ENCODE measurements at places on chromosomes 2 and 18. TPM values are rescaled to one million over a fixed set of nuclear protein-coding genes. Genes with fewer than 3 reads are reported as not detected.

MFF gene
- total RNA-seq: 144 TPM

DNA sequence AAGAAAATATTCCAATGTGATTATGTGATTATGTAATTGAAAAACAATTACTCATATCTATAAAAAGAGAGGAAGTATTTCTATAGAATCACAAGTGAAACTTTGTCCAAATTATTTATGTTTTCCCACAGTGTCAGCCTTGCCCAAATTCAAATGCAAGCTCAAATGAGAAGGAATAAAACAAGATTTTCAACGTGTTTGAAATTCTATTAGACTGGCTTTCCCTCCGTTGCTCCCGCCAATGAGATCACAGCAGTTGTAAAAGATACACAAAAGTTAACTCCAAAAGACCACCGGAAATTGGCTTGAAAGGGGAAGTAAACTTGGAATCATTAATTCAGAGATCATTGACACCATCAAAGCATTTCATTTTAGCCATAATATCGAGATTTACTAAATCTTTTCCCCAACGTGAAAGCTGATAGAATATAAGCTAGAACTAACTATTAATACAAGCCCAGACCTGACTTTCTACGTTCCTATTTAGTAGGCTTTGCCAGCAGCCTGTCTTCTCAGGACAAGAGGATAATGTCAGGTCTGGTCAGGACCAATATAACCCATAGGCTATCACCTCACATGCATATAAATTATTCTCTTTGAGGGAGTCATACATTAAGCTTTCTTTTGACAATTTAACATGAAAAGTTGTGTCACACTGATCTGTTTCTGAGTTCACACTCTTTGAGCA, 222.6 kb upstream of the CHAC2 start:
- DNase-seq: no peak
- no peak overlapping the region for H3K27ac ChIP-seq
- H3K27me3 ChIP-seq: no peaks in the 10 kb centered on the region
- no peaks in the 10 kb centered on the region for H3K36me3 ChIP-seq

DNA sequence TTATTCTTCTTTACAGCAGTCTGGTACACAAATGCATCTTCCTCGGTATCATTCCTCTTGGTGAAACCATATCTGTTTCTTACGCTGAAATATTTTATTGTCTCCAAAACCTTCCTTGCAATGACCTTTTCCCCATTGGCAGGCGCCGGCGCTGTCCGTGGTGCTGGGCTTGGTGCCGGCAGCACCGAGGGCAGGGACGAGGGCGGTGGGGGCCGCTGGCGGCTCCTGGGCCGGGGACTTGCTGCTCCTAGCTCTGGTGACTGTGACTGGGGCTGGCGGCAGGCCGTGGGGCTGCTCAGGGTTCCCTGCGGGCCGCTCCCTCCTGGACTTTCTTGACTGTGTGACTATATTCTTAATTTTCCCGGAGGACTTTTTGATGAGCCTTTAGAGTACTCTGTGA, 72.5 kb downstream of the GPR39 start:
- 0 out of 2 replicates have a peak, but pooled peaks cover 2% of the 10 kb centered on the region for H3K36me3 ChIP-seq
- H3K27me3 ChIP-seq: no peaks in the 10 kb centered on the region
- no peak for DNase-seq
- H3K4me1 ChIP-seq: no peaks in the 10 kb centered on the region

DNA sequence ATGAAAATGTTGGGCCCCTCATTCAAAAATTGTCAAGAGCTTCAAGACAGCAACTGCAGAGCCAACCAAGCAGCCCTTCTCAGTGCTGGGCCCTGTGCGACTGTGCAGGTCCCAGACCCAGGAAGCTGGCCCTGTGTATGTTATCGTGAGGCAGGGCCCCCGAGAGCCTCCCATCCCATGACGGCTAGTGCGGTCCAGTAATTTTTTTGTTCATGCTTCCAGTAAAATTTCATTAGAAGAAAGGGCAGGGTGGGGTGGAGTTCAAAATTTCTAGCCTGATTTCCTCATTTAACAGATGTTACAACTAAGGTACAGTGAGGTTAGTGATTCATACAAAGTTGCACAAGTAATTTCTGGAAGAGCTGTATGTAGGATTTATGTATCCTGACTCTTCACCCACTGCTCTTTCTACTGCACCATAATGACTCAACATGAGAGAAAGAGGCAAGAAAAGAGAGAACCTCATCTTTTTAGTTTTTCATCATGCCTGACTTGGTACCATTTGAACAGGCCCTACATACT, 105.5 kb downstream of the ZEB2 start:
- H3K27ac ChIP-seq: peak overlapping the region; percentile 67
- no peaks in the 10 kb centered on the region for H3K27me3 ChIP-seq
- DNase-seq: peak; percentile 87
